ENCODE measurements at places on chromosomes 5 and 9.

DNA sequence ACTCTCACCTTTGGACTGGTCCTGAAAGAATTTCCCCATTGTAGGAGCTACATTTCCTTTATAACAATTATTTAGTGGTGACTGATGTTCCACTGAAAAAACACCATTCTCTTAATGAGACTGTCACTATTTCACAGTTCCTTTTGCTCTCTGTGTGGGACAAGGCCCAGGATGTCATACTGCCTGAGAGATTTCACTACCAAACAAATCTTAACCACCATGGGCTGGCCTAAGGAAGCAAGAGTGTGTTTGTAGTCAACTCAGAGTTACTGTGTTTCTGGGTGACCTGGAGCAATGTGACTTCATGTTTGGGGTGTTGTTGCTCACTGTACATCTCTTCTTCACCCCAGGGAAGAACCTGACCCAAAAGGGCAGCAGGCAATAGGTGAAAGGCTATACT, 50.1 kb upstream of the ZNF608 start:
- DNase-seq, result no peak

GRCh38 chr9:127368852-127369402, 28.0 kb upstream of the SLC2A8 start:
- no peak for DNase-seq

GRCh38 chr5:112142769-112143270, 276.3 kb downstream of the EPB41L4A start:
- peak; percentile 44 for DNase-seq

DNA sequence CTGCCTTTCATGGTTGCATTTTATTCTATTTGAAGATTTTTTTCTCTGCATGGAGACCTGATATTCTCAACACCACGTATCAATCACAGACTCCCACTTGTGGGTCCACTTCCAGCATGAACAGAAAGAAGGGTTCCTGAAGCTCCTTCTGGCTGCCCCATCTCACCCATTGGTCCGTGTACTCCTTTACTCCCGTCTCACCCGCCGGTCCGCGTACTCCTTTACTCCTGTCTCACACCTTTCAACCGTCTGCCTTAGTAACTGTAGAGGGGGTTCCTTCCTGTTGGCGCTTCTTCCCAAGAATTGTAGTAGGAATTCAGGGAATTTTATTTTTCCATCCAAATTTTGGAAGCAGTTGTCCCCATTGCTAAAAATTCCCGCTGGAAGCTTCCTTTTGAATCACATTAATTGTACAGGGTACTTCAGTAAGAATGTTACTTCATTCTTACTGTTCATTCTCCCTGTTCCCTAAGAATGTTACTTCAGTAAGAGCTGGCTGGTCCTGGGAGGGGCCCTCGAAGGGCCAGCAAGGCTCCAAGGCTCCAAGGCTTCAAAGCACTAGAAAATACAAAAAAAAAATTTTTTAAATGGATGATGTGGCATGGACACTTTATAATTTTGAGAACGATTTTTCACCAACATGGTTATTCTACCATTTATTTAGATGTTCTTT, 3.9 kb upstream of the LPCAT1 start:
- DNase-seq, result no peak

DNA sequence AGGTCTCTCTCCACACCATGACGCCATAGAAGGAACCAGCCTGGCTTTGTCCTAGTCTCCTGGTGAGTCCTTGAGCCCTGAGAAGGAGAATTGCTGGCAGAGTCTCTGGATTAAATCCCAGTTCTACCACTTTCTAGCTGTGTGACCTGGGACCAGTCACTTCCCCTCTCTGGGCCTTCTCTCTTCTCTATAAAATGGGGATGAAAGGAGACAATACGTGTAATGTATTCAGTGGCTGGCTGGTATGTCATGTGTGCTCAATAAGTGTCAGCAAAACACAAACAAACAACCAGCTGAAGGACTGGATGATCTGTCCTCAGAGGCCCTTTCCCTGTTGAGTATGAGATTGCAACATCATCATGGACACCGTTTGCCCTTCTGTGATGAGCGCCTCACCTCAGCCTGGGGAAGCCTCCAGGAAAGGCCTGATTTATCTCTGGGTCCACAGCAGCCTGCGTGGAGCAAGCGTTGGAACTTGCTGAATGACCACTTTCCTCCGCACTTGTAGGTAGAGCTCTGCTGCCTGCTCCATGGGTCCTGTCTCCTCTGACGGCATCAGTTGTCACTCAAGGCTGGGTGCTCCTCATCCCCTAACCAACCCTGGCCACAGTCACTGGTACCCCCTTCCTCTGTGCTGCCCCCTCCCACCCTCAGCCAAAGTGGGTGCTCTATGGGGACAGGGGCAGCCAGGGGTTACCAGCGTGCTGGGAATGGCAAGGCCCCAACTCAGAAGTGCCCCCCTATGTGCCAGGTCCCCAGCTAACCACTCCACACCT, 3.6 kb upstream of the NR5A1 start:
- no peak for DNase-seq

DNA sequence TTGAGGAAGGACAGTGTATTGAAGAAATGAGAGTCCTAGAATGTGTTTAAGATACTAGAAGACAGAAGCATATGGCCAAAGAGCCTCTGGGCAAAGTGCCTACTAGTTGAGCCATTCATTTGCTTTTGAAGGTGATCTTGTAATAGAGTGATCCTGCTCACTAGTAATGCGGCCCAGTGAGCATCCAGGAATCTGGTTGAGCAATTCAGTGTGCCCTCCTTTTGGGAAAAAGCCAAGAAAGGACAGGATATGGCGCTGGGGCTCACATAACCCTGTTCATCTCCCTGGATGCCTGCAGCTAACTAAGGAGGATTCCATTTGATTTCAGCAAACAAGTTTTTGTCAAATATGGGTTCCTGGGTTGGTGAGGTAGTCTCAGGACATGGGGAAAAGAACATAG, 16.3 kb downstream of the ADAM19 start:
- peak; percentile 41 for DNase-seq

DNA sequence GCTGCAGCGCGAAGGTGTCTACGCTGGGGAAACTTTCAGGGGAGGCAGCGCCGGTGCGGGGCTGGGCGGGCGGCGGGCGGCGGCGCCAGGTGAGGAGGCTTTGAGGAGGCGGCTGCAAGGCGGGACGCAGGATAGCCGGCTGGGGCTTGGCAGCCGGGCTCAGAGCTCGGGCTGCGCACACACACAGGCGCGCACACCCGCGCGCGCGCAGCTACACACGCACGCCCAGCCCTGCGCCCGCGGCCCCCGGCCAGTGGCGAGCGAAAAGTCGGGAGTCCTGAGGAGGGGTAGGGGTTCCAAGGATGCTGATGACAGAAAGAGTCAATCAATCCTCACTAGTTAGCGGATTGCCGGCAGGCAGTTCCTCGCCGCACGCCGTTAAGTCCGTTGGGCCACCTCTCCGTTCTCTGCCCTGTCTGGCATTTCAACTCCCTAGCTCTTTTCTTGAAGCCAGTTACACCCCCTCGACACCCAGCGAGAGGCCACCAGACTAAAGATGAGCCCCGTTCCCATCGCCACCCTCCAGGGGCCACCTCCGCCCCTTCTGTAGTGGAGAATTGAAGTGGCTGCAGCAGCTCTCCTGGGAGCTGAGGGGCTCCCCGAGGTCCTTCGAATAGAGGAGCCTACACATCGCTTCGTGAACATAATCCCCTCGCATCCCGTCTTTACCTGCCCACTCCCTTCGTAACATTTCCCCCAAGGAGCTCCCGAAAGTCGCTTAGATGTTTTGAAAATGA, 1640.3 kb upstream of the C9orf72 start:
- DNase-seq, result peak; percentile 82

DNA sequence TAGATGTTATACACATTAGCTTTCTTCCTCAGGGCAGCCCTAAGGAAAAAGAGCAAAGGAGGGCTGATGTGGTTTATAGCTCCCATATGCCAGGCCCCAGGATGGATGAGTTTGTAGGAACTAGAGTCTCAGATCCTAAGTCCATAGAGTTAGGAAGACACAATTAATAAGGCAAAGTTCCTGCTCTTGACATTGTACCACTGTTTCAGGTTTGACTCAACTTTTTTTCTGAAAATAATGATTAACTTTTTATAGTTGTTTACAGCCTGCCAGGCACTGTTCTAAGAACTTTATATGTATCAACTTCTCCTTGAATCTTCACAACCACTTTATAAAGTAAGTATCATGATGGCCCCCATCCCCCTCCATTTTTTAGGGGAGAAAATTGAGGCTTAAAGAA, 339.5 kb downstream of the PDE4D start:
- no peak for DNase-seq

DNA sequence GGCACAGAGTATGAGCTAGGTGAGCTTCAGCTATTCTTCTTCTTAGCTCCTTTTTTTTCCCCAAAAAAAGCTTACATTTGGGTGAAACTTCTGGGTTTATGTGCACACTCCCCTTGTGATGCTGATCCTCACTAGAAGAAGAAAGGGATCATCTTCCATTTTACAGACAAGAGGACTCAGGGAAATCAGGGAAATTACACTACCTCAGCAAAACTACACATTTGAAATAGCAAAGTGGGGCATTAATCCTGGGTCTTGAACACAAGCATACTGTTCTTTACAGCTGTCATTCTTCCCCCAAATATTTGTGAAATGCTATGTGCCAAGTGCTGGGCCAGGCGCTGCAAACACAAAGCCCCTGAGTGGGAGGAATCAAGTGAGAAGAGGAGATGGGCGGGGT, 68.6 kb upstream of the NFIL3 start:
- no peak for DNase-seq

DNA sequence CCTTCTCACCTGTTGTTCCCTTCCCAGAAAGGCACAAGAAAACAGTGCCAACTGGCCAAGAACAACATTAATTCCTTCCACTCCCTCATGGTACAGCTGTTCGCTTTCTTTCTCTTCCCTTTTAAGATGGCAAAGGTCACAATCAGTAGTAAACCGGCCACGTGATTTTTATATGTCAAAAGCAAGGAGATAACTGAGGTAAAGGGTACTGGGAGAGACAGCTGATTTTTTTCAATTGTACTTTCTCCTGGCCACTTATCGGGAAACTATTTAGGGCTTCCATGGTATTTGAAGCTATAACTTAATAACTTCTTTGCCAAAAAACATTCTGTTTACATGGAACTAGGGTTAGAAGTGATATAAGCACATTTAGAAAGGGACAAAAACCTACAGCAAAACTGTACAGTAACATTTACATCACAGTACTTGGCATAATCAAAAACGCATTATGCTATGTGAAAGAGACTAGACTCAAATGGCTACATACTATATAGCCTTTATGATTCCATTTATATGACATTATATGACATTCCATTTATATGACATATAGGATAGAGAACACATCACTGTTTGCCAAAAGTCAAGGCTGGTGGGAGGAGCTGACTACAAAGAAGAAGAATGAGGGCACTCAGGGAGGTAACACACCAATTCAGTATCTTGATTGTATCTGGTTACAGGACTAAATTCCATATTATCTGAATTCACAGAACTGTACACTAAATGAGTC, 24.8 kb downstream of the PLPP1 start:
- no peak for DNase-seq

GRCh38 chr5:91532779-91533178, 149.7 kb upstream of the ARRDC3 start:
- DNase-seq, result no peak
